ENCODE measurements at places on chromosomes 6 and 20.

GRCh38 chr6:75268121-75268987 lies 16.2 kb downstream of the TMEM30A start:
- no peak for DNase-seq

- DNase-seq = no peak
These were observed 753.1 kb downstream of the MAFB start for GRCh38 chr20:39935901-39936300.

- no peak for DNase-seq
These were observed 25.0 kb upstream of the HMGCLL1 start for GRCh38 chr6:55604021-55604420.

- DNase-seq = no peak
These were observed at the start of gene RIPOR3 for GRCh38 chr20:50690650-50691572. Gene RIPOR3, minus strand, starts transcription at chr20:50691542. Its CDS starts 414 bp downstream, at chr20:50691128.

GRCh38 chr6:124881898-124882578 lies 80.2 kb upstream of the RNF217 start:
- no peak for DNase-seq

- DNase-seq = no peak
These were observed 329.8 kb downstream of the KIF16B start for GRCh38 chr20:16243470-16243869.

GRCh38 chr6:46901882-46902314 lies 19.8 kb downstream of the ADGRF5 start:
- DNase-seq = no peak

DNA sequence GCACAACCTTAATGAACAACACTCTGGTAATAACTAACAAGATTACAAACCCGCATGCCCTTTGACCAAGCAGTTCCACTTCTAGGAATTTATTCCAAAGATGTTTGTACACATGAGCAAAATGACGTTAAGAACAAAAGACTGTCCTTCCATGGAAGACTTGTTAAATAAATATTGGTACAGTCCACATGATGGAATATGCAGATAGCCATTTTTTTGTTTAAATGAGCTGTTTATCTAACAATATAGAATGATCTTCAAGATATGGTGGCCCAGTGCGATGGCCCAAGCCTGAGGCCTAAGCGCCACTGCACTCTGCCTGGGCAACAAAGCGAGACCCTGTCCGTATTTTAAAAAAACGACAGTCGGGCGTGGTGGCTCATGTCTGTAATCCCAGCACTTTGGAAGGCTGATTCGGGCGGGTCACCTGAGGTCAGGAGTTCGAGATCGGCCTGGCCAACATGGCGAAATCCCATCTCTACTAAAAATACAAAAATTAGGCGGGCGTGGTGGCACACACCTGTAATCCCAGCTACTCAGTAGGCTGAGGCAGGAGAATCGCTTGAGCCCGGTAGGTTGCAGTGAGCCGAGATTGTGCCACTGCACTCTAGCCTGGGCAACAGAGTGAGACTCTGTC lies 7.4 kb upstream of the AHCY start:
- DNase-seq = no peak

DNA sequence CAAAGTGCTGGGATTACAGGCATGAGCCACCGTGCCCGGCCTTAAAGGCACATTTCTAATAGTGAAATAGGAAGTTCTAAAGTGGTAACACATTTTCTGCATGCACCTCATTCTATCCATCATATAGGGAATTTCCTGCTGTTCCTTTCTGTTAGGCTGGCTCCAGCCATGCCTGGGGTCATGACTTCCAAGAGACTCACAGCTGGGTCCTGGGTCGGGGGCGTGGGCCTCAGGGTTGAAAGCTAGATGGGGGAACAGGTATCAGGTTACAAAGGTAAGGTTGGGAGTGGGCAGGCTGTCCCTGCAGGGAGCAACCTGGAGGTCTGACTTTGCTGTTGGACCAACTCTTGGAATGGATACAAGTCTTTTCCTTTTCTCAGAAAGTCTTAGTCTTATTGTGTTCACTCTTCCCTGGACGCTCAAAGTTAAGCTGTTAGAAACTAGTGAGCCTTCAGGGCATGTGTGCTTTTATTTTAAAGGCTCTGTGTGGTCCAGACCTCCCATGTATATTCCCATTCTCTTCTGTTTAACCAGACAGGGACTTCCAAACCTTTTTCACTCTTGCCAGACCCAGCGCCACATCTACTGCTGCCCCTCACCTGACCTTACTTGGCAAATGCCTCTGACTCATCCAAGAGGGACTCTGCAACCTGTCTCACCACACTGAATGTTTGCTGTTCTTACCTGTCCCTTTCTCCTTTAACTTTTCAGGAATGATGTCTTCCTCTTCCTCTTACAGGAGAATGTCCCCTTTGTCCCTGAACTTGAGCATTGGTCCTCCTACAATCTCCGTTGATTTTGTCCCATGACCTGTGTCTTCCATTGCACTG lies 64.4 kb downstream of the TMEM170B start:
- DNase-seq = no peak

- no peak for DNase-seq
These were observed 405.2 kb downstream of the RFPL4B start for GRCh38 chr6:112752305-112752704.

DNA sequence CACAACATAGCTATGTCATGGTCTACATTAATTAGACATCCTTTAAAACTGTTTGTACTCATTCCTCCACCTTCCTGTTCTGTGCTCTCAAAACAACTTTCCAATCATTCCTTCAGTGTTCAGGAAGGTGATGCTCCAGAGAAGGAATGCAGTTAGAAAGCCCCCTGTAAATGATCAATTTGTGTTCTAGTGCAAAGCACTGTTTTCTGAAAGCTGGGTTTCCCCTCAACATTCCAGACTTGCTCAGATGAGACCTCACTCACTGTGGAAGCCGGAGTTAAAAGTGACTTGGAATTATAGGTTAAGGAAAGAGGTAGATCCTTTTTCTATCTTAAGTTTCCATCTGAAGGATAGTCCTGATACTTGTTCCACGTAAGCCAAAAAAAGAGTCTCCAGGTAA lies 95.9 kb downstream of the BMP2 start:
- DNase-seq = no peak

GRCh38 chr6:120096696-120097260 lies 747.2 kb upstream of the MAN1A1 start:
- no peak for DNase-seq

DNA sequence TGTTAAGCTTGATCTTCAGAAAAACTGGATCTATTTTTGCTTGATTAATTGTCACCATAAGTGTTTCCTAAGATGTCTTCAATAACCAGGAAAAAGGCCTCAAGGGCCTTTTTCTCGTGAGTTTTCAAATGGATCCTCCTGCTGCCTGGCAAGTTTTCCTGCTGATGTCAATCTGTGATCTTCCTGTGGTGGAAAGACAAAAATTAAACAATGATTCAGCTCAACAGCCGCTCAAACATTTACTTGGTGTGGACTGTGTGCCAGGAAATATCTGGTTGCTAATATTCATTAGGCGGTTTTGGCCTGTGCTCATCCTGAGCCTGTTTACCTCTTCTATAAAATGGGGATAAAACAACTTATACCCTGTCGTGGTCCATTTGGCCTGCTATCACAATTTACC lies 35.4 kb upstream of the SSTR4 start:
- DNase-seq = no peak

DNA sequence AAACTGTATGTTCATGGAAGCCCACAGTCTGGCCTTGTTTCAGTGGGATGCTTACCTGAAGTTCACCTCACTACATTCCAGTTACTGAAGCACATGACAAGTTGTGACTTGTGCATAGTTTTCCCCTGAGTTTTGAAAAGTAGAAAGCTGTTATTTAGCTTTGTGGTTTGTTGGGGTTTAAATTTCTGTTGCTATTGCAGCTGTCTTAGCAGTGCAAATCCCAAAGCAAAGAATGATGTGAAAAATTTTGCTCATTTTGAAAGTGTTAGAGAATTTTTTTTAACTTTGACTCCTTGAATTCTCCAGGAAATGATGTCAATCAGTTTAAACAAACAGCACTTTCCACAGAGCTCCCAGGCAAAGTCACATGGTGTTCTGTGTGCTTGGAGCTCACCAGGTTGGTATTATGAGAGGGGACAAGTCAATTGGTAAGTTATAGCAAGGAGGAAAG lies 268.4 kb downstream of the ADGRG6 start:
- DNase-seq = no peak

DNA sequence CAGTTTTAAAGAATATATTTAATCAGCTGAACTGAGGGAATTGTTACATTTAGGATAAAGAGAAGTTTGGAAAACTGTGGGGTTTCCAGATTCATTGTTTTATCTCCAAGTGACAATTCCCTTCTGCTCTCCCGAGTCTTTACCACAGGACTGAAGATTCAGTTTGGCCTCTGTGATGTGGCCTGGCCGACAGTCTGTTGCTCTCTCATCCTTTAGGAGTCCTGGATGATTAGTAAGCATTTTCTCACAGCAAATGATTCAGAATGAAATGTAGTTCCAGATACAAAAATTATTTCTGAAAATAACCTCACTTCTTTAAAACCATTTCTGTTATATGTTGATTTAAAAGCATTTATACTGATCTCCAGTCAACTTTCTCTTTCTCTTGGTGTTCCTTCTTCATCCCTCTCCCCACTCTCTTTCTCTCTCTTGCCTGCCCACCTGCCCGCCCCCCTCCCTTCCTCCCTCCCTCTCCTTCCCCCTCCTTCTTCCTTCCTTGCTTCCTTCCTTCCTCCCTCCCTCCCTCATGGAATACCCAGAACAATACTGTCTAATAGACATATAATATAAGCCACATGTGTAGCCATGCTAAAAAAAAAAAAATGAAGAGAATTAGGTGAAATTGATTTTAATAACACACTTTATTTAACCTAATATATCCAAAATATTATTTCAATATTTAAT lies 254.9 kb downstream of the PRL start:
- DNase-seq = no peak

DNA sequence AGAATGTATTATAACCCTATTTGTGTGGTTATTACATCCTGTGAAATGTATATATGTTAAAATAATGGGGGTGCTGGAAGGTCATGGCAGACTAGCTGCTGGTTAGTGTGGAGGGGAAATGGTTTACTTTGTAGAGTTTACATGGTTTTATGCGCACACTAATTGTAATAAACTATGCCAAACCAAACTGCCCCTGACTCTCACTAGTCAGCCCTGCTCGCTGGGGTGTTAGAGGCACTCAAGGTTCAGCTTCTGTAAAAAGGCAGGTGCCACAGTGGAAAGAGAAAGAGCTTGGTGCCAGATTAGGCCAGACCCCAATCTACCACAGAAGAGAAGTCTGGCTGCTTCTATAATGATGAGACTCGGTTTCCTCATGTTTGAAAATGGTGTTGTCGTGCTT lies 52.7 kb downstream of the GOPC start:
- no peak for DNase-seq

GRCh38 chr20:60123652-60124051 lies 165.4 kb downstream of the CDH26 start:
- no peak for DNase-seq

DNA sequence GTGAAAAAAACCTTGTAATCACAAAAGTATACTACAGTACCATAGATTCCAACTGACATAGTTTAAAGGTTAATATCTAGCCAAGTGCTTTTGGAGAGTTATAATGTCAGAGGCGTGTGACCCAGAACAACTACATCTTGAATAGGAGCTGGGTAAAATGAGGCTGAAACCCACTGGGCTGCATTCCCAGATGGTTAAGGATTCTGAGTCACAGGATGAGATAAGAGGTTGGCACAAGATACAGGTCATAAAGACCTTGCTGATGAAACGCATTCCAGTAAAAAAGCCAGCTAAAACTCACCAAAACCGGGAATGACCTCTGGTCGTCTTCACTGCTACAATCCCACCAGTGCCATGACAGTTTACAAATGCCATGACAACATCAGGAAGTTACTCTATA lies 22.4 kb upstream of the KIAA0408 start:
- DNase-seq = no peak

- DNase-seq = no peak
These were observed 16.7 kb downstream of the FARS2 start for GRCh38 chr6:5278047-5278446.

GRCh38 chr20:45507011-45507820 lies 8.2 kb downstream of the SPINT3 start:
- DNase-seq = no peak

- DNase-seq = no peak
These were observed 14.8 kb downstream of the TP53RK start for GRCh38 chr20:46674253-46675083.

GRCh38 chr20:25239387-25240370 lies 8.2 kb upstream of the PYGB start:
- DNase-seq = no peak

GRCh38 chr20:38001173-38001875 lies 31.9 kb downstream of the TTI1 start:
- no peak for DNase-seq

DNA sequence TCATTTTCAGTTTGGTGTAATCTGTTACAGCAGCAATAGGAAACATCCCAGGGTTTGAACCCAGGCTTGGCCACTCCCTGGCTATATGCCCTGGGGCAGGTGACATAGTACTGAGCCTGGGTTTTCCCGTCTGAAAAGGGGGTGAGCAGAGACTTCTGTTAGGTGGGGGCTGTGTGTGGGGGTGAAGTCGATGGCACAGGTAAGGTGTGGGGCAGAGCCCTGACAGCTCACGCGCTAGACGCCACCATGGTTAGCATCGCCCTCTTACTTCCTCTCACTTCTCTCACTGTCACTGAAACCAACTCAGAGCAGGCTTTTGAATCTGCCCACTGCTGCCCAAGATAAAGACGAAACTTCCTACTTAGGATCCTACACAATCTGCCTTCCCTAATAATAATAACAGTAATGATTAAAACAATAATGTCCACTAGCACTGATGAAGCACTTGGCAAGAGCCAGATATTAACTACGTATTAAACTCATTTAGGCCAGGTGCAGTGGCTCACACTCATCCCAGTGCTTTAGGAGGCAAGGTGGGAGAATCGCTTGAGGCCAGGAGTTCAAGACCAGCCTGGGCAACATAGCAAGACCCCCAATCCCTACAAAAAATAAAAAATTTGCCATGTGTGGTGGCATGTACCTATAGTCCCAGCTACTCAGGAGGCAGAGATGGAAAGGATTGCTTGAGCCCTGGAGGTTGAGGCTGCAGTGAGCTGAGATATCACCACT lies 117.9 kb upstream of the PTPN1 start:
- no peak for DNase-seq

DNA sequence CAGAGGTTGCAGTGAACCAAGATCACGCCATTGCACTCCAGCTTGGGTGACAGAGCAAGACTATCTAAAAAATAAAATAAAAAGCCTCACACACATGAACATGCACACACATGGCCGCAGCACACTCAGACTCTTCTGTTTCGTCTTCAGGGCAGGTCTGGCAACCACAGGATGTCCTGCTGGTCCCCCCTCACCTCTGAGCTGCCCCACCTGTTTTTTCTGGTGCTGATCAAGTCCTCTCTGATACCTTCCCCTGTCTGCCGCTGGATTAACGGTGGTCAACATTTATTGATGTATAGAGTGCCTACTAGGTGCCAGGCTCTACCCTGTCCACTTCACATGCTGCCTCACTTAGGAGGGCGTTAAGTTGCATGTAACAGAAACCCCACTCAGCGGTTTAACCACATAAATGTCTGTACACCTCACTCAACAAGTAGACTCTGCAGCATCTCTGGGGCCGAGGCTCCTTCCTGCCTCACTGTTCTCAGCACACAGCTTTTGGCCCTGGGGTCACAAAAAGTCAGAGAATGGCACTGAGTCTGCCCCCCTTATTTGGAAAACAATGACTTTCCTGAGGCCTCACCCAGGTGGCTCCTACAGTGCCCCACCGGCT lies 4.5 kb upstream of the AP5S1 start:
- DNase-seq = no peak

Data from progenitor cell of endocrine pancreas (in vitro differentiated cells).